Immature natural killer cell (primary cell): ENCODE measurements at places on chromosomes 6 and 20. TPM values are rescaled to one million over a fixed set of nuclear protein-coding genes. Genes with fewer than 3 reads are reported as not detected.

GRCh38 chr6:16511040-16511660 is 250.1 kb downstream of the ATXN1 start:
- no peak for DNase-seq

Gene EPHA7
- not detected for polyA plus RNA-seq

DNA sequence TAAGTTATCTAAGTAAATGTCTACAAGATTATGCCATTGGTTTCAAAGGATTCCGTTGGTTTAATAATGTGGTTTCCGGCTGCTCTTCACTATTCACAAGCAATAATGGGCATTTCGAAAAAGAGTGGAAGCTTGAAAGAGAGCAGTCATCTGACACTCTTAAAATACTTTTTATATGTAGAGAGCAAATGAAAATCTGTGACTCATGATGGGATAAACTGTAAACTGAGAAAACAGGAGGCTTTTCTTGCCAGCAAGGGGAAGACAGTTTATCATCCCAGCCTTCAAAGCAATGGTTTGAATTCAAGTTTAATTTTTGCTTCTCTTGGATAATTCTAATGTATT is 145.7 kb downstream of the KHDC1L start:
- DNase-seq = no peak

- DNase-seq = no peak
Measured at GRCh38 chr20:48703107-48703506, 124.7 kb downstream of the PREX1 start.

Gene SYTL3
- polyA plus RNA-seq = 56.5 TPM

GRCh38 chr6:7264041-7264440 is 49.0 kb downstream of the SSR1 start:
- DNase-seq = no peak
